ENCODE measurements at places on chromosomes 12 and 14. TPM values are rescaled to one million over a fixed set of nuclear protein-coding genes. Genes with fewer than 3 reads are reported as not detected.

GRCh38 chr14:32167907-32168306 lies 33.9 kb upstream of the RNU6-7 start:
- no peak for DNase-seq

GRCh38 chr12:79260923-79261322 lies 396.3 kb downstream of the SYT1 start:
- DNase-seq: no peak

DNA sequence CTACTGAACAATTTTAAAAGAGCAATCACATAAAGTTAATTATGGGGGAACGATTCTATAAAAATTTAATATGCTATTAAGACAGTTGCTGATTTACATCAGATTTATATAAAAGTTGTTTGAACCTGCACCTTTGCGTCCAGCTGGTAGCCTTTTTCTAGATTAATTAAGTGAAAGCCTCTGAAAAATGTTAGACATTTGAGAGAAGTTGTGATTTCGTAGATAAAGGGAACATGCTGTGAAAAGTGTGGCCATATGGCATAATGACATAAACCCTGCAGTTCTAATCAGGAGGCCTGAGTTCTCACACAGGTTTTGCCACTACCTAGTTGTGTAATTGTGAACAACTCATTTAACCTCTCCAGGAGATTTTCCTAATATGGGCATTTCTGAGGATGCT lies 187.2 kb downstream of the TMTC2 start:
- DNase-seq: no peak

The PMCH gene
- total RNA-seq: not detected

DNA sequence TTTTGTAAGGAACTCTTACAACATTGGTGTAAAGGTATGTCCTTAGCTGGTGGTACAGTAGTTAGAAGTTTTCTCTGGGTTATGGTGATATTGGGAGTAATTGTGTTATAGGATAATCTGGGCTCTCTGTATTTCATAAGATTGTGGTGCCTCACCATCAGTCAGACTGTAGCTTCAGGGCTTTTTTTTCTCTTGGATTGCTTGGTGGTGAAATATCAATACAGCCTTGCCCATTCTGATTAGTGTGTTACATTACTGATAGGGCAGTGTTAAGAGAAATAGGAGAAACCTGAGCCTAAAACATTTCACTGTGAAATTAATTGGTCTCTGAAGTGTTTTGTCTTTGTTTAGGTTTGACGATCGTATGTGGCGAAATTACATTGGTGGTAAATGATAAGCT lies 71.0 kb downstream of the RCOR1 start:
- no peak for DNase-seq

The LBHD2 gene
- not detected for total RNA-seq

GRCh38 chr12:27024291-27024690 lies 1.9 kb downstream of the MED21 start:
- DNase-seq: no peak

Measured in suprapubic skin (tissue), 4 donors.